ENCODE measurements at places on chromosomes 2 and 18.
A peak's percentile ranks its signal among the peaks of the same experiment; 100 is the strongest.

DNA sequence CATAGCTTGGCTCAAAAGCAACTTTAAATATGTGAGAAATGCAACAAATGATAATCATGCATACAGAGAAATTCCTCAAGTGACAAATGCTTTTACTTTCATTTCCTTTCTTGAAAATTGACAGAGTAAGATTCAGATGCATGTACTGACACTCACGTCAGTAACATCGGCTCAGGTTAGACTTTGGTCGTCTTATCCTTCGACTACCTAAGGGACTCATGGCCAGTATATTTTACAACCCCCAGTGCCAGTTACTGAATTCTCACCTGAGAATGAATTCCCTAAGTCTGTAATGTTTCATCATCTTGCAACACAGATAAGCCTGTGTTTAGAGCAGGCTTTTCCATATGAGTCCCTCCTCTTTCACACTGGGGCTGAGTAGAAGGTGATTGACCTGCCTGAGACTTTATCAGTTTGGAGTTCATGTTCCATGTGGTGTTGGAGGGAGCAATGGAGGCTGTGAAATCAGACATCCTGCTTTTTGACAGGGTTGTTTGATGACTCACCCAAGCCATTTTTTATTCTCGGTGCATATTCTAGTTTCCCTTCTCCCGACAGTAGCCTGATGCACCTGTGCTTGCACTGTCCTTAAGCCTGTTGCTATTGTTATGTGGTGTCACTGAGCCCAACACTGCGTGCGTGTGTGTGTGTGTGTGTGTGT, 30.5 kb upstream of the ATP8B1 start:
- DNase-seq = peak; percentile 26

DNA sequence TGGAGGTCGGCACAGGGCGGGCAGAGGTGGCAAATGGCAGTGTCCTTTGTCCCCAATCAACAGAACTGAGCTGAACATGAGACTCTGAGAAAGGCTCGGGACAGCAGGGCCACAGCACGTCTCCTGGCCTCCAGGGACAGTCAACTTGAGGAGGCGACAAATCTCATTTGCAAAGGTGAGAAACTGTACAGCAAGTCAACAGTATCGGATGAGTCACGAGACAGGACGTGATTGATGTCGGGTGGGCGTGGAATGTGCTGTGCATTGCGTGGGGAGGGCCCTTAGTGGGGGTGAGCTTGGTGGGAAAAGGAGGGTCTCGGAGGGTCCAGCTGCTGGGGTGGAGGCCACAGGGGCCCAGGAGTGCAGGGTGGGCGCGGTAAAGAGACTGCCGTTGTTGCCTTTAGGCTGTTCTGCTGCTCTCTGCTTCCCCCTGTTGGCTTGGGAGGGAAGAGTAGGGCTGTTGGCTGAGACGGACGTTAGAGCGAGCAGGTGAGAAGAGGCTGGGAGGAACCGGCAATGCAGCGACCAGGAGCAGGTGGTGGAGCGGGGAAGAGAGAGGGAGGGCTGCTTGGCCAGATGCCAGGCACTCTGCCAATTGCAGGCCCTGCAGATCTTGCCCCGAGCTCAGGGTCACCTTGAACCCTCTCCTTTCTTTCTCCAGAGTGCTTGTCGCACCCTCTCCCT, 164.3 kb downstream of the BCL2 start:
- no peak for DNase-seq

- DNase-seq = no peak
These were observed 195.9 kb upstream of the CYRIA start for GRCh38 chr2:16861530-16861929.

DNA sequence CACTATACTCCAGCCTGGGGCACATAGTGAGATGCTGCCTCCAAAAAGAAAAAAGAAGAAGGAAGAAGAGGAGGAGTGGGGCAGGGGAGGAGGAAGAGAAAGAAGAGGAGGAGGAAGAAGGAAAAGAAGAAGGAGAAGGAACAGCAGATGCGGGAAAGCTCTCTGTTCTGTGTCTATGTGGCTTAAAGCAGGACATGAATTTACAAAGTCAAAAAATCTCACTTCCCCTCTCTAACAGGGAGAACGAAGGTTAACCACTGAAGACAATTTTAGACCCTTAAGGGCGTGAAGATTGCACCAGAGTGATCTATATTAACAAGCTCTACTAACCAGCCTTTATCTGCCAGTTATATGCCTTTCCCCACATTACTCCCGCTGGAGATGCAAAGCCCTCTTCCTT, 258.9 kb downstream of the METTL4 start:
- DNase-seq = no peak

DNA sequence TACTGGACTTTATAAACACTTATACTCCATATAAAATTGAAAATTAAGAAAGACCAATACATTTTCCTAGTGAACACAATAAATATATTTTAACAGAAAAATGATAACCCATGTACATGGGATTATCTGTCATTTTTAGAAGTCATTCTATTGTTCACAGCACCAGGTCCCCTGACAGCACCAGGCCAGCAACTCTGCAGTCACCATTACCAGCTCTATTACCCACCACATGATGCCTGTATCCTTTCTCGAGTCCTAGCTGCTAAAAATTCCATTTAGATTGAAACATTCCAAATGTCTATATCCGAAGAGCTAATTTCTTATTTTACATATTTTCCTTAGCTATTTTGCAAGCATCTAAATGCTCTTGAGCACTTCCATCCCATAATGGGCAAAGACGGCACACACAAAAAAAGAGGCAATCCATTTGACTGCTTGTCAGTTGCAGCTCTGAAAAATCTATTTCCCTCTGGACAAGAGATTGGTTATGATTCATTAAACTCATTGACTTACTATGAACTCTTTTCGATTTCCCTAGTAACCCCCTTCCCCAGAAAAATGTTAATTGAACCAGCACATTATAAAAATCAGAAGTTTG, 336.9 kb downstream of the RIT2 start:
- no peak for DNase-seq

DNA sequence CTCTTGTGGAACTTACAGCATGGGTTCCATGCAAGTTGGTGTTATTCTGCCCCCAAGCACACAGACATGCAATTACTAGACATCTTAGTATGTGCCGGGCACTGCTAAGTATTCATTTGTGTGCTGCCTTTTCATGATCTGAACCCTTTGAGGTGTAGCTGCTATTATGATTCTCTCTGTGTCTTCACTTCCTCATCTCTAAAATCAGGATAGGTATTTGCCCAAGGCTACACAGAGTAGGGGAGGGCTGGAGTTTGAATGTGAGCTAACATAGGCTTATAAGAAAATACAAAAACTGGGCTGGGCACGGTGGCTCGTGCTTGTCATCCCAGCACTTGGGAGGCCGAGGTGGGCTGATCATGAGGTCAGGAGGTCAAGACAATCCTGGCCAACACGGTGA, 27.2 kb downstream of the FASTKD2 start:
- no peak for DNase-seq

DNA sequence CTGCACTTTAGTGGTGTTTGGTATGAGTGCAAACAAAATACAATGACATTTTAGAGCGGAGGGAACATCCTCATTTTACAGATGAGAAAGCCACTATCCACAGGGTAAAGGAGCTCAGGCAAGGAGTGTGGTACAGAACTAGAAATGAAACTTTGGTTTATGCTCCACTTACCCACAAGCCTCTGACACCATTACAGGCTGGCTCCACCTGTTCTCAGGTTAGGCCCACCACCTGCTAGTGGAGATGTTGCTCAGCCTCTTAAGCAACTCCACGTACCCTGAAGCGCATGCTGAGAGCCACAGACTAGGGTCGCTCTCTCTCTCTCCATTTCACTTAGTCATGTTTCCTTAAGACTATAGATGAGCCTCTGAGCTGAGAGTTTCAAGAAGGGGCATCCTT, 130.0 kb downstream of the MBD2 start:
- DNase-seq = no peak

DNA sequence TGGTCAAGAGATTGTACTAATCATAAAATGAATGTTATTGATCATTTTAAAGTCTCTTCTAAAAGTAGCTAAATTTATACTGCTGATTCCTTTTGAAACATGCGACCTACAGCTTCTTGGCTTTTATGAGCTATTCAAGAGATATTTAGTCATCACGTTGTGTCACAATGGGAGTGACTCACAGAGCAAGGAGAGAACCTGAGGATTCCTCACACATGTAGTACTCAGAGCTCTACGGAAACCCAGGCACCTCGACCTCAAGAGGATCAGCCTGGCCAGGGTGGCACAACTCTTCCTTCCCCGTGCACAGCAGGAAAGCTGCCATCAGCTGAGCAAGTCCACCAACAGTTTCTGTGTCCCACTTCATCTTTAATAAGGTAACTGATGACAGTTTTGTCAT, at the start of gene DHRS9:
Gene DHRS9 (plus strand): TSS at position 223 of the 400 bp plus-strand sequence. CDS start 12,019 bp downstream, outside the sequence.
- DNase-seq = peak; percentile 88

GRCh38 chr18:56977309-56977708, 169.6 kb upstream of the BOD1L2 start:
- no peak for DNase-seq

- DNase-seq = no peak
These were observed 934.8 kb upstream of the DDX18 start for GRCh38 chr2:116879650-116880160.
